C1 segment of cervical spinal cord (tissue), 14 donors: ENCODE measurements at places on chromosomes 6 and 20.

- DNase-seq, result no peak
Observed at GRCh38 chr20:32352121-32352720, 5.9 kb upstream of the ASXL1 start.

- peak; percentile 4 for DNase-seq
Observed at GRCh38 chr6:89433252-89434149, 549 bp downstream of the ANKRD6 start.

DNA sequence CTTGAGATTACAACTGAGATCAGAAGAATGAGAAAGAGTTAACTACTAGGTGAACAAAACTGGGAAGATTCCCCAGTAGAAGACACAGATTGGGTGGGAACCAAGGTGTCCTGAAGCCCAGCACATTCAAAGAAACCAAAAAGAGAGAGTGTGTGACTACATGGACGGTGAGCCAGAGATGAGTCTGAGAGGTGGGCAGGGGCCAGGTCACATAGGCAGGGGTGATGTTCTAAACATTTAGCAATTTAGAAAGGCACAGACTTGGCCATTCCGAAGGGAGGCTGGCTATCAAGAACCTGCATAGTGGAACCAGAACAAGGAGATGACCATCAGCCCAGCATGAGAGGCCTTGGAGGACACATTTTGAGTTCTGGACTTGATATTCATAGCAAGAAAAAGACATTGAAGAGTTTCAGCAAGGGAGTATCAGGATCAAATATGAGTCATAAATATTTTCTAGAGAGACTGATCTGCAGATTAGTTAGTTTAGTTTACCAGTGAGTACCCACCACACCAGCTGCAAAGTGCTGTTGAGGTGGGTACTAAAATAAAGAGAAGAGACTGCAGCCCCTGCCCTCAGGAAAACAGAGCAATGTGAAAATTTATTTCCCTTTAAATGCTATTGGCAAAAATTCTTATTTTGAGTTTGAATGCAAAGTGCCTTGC lies 340.5 kb upstream of the PRDM1 start:
- DNase-seq, result no peak

GRCh38 chr6:15911753-15912504 lies 217.0 kb upstream of the MYLIP start:
- DNase-seq, result no peak

DNA sequence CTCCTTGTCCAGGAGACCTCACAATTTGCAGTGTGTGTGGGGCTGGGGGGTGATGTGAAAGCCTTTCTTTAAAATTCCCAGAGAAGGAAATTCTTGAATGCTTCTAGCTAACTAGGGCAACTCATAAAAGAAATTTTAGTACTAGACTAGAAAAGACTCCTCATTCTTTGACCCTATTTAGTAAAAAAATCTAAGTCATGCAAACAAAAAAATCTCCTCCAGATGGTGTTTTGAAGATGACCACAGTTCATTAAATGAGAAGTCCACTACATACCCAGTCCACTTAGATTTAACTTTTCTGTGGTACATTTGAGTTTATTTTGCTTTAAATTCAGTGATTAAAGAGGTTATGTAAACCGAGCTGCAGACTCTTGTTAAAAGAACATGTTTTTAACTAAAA lies 67.5 kb downstream of the NDUFAF5 start:
- DNase-seq, result no peak

GRCh38 chr6:131602781-131603312 lies 25.2 kb downstream of the MED23 start:
- no peak for DNase-seq

GRCh38 chr6:11064836-11065235 lies 20.7 kb upstream of the ELOVL2 start:
- DNase-seq, result peak; percentile 11
